Activated CD8-positive, alpha-beta memory T cell treated with anti-CD3 and anti-CD28 coated beads, Interleukin-2, amount 50 U/mL, for 48 hours (primary cell): ENCODE measurements at places on chromosomes 1 and 21.

- no peak for DNase-seq
These were observed 15.5 kb upstream of the CITED4 start for GRCh38 chr1:40877698-40878097.

- no peak for DNase-seq
These were observed 32.1 kb upstream of the HSPA13 start for GRCh38 chr21:14414932-14415508.

- no peak for DNase-seq
These were observed 804.6 kb upstream of the CXADR start for GRCh38 chr21:16708101-16708835.

- DNase-seq = no peak
These were observed 20.2 kb downstream of the TMEM63A start for GRCh38 chr1:225861834-225862580.

DNA sequence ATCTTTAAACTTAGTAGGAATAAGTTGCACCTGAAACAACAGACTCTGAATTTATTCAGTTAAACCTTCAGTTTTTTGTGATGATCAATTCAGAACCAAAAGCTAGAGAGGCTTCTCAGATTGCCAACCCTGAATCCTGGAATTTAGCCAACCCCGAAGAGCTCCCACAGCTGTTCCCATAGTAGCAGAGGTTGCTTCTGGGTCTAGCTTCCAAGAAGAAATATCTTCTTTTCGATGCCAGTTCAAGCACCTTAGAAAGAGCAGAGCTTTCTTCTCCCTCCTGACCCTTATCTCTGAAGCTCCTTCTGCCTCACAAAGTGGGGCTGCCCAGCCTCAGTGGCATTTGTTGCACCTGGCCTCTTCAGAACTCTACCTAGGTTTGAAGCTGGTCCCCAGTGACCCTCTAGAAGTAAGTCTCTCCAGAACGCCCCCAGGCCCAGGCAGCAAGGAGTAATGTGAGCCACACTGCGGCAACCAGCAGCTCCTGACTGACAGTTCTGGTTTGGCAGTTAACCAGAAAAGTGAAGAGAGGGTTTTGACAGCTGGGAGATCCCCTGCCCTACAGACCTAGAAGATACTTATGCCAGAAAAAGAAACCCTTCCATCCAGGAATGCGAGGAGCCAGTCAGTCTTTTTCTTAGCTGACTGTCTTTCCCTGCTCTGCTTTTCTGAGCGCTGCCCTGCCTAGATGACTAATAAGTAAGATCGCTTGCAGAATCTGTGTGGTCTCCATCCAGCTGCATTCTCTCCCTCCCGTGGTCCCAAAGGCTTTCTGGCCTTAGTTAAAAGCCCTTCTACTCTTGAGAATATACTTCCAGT lies 165.9 kb downstream of the ADGRL4 start:
- no peak for DNase-seq

DNA sequence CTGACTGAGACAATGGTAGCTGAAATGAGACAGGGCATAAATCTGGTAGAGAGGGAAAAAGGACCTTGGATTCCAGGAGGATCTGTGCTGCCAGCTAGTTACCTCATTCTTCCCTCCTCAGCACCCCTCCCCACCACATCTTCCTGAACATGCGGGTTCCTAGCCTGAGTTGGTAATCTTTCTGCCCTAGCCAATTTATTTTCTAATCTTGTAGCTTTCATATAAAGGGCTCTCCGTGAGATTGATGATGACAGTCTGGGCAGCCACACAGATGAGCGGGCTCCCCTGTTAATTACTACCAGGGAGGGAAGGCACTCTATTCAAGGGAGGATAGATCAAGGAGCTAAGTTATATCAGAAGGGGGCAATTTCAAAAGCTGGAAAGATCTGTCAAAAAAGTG lies 20.2 kb downstream of the ARHGEF11 start:
- no peak for DNase-seq

GRCh38 chr1:18058206-18058921 lies 49.2 kb upstream of the IGSF21 start:
- no peak for DNase-seq

DNA sequence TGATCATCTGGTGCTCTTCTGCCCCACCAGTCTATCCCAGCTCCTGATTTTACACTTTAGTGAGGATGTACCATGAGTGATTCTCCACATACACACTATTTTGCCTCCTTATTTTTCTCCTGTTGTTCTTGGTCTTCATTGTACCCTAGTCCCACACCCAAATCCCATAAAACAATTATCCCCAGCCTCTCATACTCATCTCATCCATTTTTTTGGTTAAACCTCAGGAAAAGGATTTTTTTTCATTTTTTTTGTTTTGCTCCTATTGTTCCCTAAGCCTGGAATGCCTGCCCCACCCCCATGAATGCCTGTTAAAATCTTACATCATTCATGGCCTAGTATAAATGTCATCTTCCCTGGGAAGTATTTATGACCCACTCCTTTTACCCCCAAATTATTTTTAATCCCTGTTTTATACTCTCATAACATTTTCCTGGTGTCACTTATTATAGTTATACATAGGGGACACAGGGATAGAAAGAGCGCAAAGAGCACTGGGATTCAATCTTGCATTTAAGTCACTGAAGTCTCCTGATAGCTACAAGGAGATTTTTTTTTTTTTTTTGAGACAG lies 4.9 kb upstream of the LINGO4 start:
- no peak for DNase-seq

DNA sequence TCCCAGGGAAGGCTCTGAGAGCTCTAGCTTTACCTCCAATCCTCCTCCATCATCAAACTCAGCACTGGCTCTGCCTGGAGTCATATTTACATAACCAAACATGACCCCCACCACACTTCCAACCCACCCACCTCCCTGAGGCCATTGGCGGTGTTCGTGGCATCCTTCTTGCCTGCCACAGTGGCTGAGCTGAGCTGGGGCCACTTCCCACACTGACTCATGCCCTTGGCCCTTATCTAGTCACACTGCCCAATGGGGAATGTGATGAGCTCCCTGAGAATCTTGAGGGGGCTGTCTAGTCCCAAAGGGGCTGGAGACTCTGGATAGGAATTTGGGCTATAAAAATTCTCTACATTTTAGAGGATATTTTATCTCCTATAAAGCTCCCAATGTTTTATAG lies 230.9 kb upstream of the IRF2BP2 start:
- no peak for DNase-seq

- DNase-seq = no peak
These were observed 7.6 kb downstream of the SIPA1L2 start for GRCh38 chr1:232622378-232622777.

- no peak for DNase-seq
These were observed 1.0 kb downstream of the APOA2 start for GRCh38 chr1:161222175-161223019.

GRCh38 chr1:167223144-167224103 lies 2.7 kb downstream of the POU2F1 start:
- no peak for DNase-seq

GRCh38 chr1:1085911-1086841 lies 12.1 kb upstream of the RNF223 start:
- no peak for DNase-seq

- DNase-seq = no peak
These were observed 7.8 kb downstream of the ETS2 start for GRCh38 chr21:38813547-38813946.

DNA sequence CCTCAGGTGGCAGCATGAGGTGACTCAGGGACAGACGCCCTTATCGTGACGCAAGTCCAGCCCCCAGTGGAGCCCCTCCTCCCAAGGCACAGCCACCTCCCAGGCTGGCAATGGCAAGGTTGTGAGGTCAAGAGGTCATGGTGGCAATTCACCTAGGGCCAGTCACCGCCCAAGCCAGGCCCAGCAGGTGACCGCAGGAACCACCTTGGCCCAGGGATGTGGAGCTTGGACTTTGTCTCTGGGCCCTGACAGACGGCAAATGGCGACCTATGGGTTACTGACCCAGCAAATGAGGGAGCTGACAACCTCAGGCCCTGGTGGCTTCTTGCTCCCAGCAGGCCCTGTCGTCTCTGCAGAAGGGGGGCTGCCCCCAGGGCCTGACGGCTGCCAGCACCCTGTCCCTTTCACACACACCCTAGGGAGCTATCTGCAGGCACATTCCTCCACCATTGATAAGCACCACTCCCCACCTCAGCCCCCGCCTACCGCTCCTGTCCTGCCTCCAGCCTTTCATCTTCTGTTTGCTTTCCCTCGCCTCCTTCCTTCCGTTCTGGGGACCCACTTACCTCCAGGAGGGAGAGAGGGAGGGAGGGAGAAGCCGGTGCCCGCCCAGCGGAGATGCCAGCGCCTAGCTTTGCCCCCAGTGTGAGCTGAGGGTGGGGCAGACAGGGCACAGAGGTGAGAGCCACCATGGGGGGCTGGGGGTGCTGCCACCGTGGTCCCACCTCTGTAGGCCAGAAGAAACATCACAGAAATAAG lies 12.1 kb downstream of the EPHA2 start:
- no peak for DNase-seq

DNA sequence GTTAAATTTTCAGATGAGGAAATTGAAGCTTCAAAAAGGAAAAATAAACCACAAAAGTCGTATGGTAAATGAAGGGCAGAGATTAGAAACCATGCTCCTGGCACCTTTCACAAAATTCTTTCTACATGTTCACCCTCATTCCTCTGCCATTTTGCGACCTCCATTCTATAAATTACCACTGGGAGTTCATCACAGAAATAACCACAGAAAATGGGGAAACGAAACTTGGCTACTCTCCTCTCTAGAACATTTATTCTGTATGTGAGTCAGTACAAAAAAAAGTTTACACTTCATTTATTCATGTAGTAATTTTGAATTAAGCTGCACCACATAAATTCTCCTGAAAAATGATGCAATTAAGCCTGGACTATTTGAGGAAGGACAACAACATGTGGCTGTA lies 320.9 kb upstream of the C1orf87 start:
- DNase-seq = no peak

GRCh38 chr1:57683037-57683942 lies 259.4 kb upstream of the DAB1 start:
- no peak for DNase-seq

- DNase-seq = no peak
These were observed 283.1 kb downstream of the LMX1A start for GRCh38 chr1:165073185-165074007.

DNA sequence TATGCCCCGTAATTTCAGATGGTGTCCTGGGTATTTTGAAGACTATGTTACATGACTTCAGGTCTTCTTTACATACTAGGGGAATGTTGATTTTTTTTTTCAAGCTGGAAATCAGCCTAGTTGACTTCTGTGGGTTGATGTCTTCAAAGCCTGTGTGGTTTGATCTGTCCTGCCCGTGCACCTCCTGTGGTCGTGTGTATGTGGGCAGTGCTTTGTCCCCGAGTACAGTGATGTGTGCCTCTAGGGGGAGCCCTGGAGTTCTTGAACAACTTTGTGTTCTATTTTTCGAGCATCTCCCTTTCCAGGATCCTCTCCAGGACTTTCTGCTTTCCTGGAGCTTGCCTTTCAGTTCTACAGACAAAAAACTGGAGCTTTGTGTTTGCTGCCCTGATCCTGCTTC lies 28.9 kb downstream of the OBSCN start:
- no peak for DNase-seq

- no peak for DNase-seq
These were observed 103.2 kb downstream of the BEND5 start for GRCh38 chr1:48673332-48674105.

DNA sequence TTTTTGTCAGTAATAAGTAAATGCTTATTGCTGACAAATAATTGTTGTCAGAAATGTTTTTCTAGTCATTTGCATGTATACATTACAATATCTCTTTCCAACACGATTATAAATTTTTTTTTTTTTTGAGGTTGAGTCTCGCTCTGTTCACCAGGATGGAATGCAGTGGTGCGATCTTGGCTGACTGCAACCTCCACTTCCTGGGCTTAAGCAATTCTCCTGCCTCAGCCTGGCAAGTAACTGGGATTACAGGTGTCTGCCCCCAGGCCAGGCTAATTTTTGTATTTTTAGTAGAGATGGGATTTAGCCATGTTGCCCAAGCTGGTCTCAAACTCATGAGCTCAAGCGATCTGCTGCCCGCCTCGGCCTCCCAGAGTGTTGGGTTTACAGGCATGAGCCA lies 72.0 kb upstream of the ATF3 start:
- no peak for DNase-seq

- no peak for DNase-seq
These were observed 130.8 kb downstream of the LYPLAL1 start for GRCh38 chr1:219304227-219305226.

DNA sequence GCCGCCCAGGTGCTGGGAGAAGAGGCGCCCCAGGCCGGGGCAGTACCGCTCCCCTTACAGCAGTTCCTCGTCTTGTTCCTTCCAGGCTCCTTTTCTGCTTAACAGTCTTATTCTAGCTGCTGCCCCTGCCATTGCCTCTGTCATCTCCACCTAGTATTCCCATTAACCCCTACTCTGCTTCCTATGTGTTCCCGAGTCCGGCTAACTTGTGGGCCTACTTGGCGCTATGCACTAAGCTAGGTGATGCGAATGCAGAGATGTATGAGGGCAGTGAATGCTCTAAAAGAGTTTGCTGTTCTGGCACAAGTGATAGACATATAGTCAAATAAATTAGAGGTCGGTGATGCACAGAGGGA lies 276 bp upstream of the IQGAP3 start:
- DNase-seq = no peak

DNA sequence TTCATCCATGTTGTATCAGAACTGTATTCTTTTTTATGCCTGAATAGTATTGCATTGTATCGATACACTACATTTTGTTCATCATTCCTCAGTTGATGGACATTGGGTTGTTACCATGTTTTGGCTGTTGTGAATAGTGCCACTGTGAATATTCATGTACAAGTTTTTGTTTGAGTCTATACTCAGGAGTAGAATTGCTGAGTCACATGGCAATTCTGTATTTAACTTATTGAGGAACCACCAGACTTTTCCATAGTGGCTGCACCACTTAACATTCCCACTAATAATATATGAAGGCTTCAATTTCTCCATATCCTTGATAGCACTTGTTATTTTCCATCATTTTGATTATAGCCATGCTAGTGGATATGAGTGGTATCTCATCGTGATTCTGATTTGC lies 56.2 kb downstream of the ALG6 start:
- DNase-seq = no peak

DNA sequence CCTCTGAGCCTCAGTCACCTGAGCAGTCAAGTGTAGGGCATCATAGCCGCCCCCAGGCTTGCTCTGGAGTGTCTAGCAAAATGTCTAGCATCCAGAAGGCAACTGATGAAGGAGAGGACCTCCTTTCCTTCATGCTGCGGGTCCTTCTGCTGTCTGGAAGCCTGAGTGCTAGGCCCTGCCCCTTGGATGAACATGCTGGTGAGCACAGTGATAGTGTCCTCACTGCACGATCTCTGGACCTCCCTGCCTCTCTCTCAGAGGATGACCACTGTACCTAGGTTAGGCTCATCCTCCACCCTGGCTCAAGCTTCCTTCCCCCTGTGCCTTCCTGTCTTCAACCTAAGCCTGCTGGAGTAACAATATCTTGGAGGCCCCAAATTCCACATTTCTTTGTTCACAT lies 128.6 kb downstream of the TENT5C start:
- no peak for DNase-seq
